ENCODE measurements at places on chromosomes 2 and 18. TPM values are rescaled to one million over a fixed set of nuclear protein-coding genes. Genes with fewer than 3 reads are reported as not detected.

GRCh38 chr18:24397131-24397693 lies 412 bp downstream of the OSBPL1A start:
- H3K4me1 ChIP-seq = no peaks in the 10 kb centered on the region
- no peaks in the 10 kb centered on the region for H3K27me3 ChIP-seq
- peak overlapping the region; percentile 60 for H3K4me3 ChIP-seq
- peak overlapping the region; percentile 79 for H3K27ac ChIP-seq
- H3K36me3 ChIP-seq = no peaks in the 10 kb centered on the region
- peak; percentile 38 for DNase-seq

- peaks cover 5% of the 10 kb centered on the region for H3K4me1 ChIP-seq
- H3K4me3 ChIP-seq = no peak overlapping the region
- no peak overlapping the region for H3K27ac ChIP-seq
- H3K27me3 ChIP-seq = no peaks in the 10 kb centered on the region
- H3K36me3 ChIP-seq = no peaks in the 10 kb centered on the region
These were observed 3.9 kb upstream of the PXDN start for GRCh38 chr2:1748176-1748740.

DNA sequence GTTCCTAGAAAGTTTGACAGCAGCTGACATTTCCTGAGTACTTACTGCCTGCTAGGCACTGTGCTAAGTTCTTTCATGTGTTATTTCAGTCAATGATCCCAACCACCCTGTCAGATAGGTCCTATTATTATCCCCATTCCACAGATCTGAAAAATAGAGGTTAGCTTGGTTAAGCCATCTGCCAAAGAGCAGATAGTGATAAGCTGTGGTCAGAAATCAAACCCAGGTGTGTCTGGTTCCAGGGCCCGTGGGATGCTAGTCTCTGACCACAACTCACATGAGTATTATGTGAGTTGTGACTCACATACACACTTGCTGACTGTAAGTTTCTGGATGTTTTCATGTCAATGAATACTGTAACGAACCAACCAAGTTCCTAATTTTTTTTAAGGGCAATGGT lies 132.0 kb upstream of the APCDD1 start:
- H3K4me3 ChIP-seq = no peak overlapping the region
- no peak for DNase-seq
- H3K4me1 ChIP-seq = no peaks in the 10 kb centered on the region
- no peak overlapping the region for H3K27ac ChIP-seq

- H3K36me3 ChIP-seq = no peaks in the 10 kb centered on the region
- DNase-seq = no peak
- no peaks in the 10 kb centered on the region for H3K4me1 ChIP-seq
- H3K27me3 ChIP-seq = no peaks in the 10 kb centered on the region
These were observed 7.0 kb upstream of the MBP start for GRCh38 chr18:77139619-77140018.

- no peak overlapping the region for H3K27ac ChIP-seq
- no peaks in the 10 kb centered on the region for H3K36me3 ChIP-seq
- no peak overlapping the region for H3K4me3 ChIP-seq
- no peaks in the 10 kb centered on the region for H3K27me3 ChIP-seq
These were observed 703.8 kb upstream of the CRIM1 start for GRCh38 chr2:35651688-35652323.

GRCh38 chr2:30655211-30655610 lies 152.0 kb downstream of the CAPN13 start:
- H3K27me3 ChIP-seq = no peaks in the 10 kb centered on the region
- H3K27ac ChIP-seq = no peak overlapping the region
- H3K4me3 ChIP-seq = no peak overlapping the region

Gene TMEM178A
- total RNA-seq = 3.1 TPM

- no peak overlapping the region for H3K4me3 ChIP-seq
- H3K4me1 ChIP-seq = no peaks in the 10 kb centered on the region
- no peaks in the 10 kb centered on the region for H3K27me3 ChIP-seq
- no peak overlapping the region for H3K27ac ChIP-seq
These were observed 134.6 kb upstream of the KLHL29 start for GRCh38 chr2:23250371-23250770.

Gene TRAK2
- total RNA-seq = 39.0 TPM

Gene C2orf15
- total RNA-seq = 1.6 TPM

- no peak for DNase-seq
- no peak overlapping the region for H3K27ac ChIP-seq
- H3K4me3 ChIP-seq = no peak overlapping the region
- H3K36me3 ChIP-seq = no peaks in the 10 kb centered on the region
These were observed 299.2 kb upstream of the RBMS1 start for GRCh38 chr2:160792837-160793236.

Gene HOXD8
- total RNA-seq = 46.2 TPM

DNA sequence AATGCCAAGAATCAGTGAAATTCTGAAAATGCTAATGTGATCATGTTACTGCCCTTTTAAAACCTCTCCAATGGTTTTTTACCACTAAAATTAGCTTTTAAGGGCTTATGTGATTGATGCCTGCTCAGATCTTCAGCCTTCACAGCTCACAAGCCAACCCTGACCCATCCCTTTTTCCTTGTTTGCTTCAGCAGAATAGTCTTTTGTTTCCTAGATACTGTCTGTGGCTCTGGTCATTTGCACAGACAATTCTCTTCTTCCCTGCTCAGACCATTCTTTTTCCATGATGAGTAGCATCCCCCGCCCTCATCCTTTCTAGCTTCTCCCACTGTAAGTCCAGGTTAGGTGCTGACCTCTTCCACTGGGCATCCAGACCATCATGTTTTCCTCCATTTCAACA lies 164.9 kb upstream of the NT5C1B start:
- H3K36me3 ChIP-seq = no peaks in the 10 kb centered on the region
- H3K4me3 ChIP-seq = no peak overlapping the region
- no peak overlapping the region for H3K27ac ChIP-seq
- no peaks in the 10 kb centered on the region for H3K4me1 ChIP-seq
- no peaks in the 10 kb centered on the region for H3K27me3 ChIP-seq
- DNase-seq = no peak

DNA sequence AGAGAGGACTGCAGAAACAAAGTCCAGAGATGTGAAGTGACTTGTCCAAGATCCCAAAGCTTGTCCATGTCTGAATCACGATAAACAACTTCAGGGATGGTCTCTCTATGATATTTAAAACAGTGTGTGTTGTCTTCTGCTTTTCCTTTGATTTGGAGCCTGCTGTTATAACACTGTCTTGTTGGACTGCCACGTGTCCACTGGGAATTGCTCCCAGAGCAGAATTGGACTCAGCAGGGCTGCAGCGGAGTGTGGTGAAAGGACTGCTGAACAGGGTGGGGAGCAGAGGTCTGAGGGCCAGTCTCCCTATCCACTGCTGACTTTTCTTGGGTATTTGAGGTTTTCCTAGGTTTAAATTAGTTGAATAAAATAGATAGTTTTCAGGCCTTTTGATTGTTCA lies 68.3 kb downstream of the IL1R2 start:
- H3K4me3 ChIP-seq = no peak overlapping the region
- H3K27ac ChIP-seq = no peak overlapping the region
- no peaks in the 10 kb centered on the region for H3K27me3 ChIP-seq

Gene REG1B
- not detected for total RNA-seq

- no peaks in the 10 kb centered on the region for H3K4me1 ChIP-seq
- no peaks in the 10 kb centered on the region for H3K36me3 ChIP-seq
- no peak overlapping the region for H3K4me3 ChIP-seq
- no peak for DNase-seq
- H3K27ac ChIP-seq = no peak overlapping the region
These were observed 7.7 kb downstream of the CD302 start for GRCh38 chr2:159790323-159790722.
